ENCODE measurements at places on chromosomes 2 and 18.

DNA sequence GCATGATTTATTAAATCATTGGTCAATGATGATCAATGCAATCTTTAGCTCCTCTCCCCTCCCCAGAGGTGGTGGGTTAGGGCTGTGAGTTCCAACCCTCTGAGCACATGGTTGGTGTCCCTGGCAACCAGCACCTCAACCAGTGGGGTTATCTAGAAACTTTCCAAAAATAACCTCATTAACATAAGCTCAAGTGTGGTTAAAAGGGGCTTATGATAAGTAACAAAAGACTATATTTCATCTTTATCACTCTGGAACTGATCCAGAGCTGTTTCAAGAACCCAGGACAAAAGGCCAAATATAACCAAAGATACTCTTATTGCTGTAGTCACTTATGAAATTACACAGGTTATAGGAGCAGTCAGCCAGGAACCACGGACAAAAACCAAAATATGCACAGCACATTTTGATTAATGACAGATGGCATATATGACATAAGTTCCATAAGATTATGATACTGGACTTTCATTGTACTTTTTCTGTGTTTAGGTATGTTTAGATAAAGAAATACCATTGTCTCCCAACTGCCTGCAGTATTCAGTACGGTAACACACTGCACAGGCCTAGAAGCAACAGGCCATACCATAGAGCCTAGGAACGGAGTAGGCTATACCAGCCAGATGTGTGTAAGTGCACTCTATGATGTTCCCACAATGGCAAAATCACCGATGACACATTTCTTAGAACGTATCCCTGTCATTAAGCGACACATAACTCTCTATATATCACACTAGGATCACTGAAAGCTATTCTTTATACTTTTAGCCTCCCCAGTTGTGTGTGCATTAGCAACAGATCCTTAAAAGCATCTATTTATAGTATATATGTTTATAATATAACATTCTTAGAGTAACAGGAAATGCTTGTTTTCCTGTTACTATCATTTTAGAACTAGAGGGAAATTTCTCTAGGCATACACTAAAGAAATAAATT, 31.9 kb downstream of the KIDINS220 start:
- DNase-seq, result no peak

DNA sequence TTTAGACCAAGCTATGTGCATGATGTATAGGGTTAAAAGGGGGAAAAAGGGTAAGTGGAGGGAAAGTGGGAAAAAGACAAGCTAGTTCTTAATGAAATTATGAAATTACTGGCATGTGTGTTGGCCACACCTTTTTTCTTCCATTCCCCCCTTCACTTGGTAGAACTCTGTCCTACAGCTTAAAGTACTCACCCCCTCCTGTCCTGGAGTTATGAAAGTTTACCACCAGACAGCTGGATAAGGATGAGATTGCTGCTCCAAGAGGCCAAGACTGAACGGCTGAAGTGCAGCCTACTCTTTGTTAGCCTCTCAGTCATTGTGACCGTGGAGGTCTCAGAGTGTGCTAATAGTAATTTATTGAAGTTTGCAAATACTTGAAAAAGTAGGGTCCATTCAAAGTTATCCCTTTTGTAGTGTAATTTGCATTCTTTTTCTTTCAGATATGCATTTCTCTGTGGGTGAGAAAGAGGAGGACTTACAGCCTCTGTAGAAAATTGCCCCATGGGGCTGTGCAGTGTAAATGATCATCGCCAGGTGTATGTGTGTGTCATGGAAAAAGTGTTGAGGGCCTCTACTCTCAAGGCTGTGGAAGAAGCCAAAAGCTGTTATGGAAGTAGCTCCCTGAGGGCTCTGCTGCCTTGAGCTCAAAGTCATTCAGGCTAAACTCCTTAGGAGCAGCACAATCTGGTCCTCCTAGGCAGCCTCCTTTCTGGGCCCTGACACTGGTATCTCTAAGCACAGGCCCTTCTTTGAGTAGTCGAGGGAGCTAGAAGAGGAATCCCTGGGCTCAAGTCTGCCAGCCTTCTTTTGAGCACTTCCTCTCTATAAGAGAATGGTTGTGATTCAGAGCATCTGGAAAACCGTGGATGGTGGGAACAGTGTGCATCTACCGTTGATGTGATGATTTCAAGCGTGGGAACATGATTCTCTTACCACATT, 46.2 kb downstream of the LHCGR start:
- no peak for DNase-seq

- DNase-seq, result no peak
These were observed 33.9 kb upstream of the GORASP2 start for GRCh38 chr2:170895023-170895757.

DNA sequence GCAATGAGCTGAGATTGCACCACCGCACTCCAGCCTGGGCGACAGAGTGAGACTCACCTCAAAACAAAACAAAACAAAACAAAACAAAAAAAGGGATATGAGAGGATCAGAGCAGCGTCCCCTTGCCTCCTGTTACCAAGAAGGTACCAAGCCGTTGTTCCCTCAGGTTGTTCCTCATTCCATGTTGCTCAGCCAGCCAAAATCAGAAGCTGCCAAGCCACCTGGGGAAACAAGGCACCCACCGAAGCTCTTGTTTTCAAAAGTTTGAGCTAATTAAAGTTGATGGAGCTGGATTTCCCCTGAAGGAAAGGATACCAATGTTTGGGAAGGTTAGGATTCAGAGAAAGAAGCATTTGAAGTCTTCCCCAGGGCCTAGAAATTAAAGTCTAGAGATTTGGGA, 21.8 kb upstream of the STEAP3 start:
- DNase-seq, result no peak

DNA sequence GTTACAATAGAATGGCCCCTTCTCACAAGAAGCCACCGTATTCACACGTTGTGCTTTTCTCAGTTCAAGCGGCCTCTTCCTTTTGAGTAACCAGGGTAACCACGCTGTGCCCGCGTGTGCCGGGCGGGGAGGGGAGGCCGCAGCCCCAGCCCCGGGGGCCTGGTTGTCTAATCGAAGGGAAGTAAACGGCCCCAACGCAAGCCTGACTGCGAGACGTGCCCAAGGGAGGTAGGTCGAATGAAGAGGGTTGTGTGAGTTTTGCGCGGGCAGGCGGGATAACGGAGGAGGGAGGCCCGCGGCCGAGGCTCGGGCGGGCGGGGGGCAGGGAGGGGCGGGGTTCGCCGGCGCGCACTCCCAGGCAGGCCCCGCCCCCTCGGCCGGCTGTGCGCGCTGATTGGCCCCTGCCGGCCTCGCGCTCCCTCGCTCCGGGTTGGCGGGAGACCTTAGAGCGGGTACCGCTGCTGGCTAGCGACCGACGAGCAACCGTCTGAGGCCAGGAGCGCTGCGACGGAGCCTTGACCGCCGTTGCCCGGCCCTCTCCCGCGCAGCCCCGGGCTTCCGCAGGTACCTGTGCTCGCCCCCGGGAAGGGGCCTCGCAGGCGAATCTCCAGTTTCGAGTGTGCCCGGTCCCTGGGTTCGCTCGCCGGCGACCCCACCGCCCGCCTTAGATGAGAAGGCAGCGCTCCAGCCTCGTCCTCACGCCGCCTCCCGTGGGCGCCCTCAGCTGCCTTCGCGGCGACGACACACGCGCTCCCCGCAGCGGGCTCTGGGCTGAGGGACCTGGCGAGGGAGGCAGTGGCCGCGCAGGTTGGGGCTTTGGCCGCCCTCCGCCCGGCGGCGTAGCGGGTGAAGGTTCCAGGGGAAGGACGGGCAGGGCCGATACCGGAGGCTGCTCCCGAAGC, at the start of gene SPDYA:
TSS of gene SPDYA (plus strand) at position 451 of the 902 bp plus-strand sequence. CDS start 5,181 bp downstream, outside the sequence.
- DNase-seq, result peak; percentile 80

GRCh38 chr2:218003981-218004419, 1.2 kb upstream of the TNS1 start:
- DNase-seq, result no peak

DNA sequence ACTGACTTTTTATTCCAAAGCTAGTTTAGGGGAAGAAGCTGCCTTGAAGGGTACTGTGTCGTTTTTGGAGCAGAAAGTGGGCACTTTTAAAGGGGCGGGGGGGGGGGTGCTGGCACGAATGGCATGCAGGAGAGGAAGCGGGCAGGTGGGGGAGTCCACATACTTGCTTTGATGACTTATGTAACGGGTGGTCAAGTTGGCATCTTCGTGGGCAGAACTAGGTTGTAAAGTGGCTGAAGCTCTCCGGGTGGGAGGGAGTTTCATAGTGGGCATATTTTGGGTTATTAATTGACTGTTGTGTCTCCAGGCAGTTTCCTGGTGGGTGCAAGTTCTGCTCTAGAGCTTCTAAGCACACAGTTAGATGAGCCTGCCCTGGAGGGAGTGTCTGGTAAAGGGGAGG, 19.9 kb downstream of the PCARE start:
- DNase-seq, result no peak

GRCh38 chr2:176189681-176190641, 1.5 kb downstream of the HOXD1 start:
- no peak for DNase-seq

GRCh38 chr2:8090748-8091700, 590.8 kb upstream of the ID2 start:
- no peak for DNase-seq

- DNase-seq, result no peak
These were observed 112.7 kb upstream of the DLX2 start for GRCh38 chr2:172215172-172215935.

DNA sequence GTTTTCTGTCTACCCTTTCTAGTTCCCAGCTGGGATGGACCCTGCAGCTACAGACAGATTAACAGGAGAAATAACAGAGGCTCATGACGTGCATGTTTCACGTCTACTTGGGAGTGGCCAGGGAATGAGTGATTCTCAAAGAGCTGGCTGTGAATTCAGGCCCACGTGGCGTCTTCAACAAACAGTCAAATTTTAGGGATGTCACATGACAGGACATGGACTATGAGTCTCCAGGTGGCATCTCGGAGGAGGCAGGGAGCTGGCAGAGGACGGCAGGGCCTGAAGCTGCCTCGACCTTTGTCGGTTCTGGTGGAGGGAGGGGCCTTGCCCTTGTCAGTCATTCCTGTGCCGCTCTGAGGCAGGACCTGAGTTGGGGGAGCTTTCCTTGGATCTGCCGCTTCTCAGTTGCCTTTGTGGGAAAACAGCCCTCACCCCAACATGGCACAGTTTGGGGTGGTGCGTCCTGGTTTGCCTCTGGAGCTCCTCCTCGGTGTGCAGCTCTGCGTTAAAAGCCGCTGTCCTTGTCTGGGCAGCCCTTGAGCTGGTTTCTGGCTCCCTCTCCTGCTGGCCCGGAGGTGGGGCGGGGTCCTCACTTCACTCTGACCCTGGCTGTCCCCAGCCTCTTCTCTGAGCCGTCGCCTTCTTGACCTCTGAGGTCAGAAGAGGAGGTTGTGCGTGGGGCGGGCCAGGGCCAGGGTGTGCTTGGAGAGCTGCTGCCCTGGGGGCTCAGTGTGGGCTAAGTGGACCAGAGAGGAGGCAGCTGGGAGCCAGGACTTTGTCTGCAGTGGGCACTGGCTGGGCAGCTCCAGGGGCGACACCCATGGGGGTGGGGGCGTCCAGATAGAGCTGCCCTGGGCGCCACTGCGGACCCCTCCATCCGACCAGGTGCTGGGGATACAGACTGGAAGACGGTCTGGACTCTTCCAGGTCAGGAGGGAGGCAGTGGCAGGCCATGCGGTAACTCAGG, 12.1 kb upstream of the GAL3ST2 start:
- DNase-seq, result no peak

DNA sequence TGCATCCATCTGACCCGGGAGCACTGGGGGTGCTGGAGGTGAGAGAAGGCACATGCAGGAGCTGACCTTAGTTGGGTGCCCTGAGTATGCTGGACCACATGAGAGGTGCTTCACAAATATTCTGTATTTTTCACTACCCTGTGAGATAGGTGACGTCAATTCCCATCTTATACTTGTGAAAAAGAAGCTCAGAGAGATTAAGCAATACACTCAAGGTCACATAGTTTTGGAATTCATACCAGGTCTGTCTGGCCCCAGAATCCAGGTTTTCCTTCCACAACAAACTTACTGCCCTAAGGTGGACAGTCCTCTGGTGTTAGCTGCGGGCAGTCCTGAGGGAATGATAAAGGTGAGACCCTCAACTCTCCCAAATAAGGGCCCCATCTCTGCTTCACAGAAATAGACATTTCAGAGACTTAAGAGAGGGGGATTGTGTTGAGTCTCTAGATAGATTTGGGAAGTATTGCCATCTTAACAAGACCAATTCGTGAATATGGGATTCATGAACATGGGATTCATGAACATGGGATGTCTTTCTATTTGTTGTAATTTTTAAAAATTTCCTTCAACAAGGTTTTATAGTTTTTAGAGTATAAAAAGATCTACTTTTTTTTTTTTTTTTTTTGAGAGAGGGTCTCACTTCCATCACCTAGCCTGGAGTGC, 64.0 kb upstream of the SMAD7 start:
- DNase-seq, result no peak

GRCh38 chr2:241356871-241357260, 781 bp downstream of the FARP2 start:
- DNase-seq, result no peak

DNA sequence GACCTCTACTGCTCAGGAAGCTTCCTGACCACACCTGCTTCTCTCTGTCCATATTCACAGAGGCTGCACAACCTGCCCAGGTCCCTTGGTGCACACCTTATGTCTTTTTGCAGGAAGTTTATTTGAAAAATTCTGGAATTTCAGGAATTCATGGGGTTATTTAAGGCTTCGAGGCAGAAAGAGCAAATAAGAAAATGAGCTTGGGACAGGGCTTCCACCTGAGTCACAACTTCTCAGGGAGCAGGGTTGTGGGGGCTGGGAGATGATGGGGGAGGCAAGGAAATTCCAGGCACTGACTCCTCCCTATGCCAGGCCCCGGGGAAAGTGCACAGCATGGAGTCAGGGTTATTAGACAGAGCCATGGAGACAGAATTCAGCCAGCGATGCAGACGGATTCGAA, 57.7 kb downstream of the INHBB start:
- DNase-seq, result no peak

- DNase-seq, result no peak
These were observed 29.5 kb upstream of the PAIP2B start for GRCh38 chr2:71256421-71256820.

DNA sequence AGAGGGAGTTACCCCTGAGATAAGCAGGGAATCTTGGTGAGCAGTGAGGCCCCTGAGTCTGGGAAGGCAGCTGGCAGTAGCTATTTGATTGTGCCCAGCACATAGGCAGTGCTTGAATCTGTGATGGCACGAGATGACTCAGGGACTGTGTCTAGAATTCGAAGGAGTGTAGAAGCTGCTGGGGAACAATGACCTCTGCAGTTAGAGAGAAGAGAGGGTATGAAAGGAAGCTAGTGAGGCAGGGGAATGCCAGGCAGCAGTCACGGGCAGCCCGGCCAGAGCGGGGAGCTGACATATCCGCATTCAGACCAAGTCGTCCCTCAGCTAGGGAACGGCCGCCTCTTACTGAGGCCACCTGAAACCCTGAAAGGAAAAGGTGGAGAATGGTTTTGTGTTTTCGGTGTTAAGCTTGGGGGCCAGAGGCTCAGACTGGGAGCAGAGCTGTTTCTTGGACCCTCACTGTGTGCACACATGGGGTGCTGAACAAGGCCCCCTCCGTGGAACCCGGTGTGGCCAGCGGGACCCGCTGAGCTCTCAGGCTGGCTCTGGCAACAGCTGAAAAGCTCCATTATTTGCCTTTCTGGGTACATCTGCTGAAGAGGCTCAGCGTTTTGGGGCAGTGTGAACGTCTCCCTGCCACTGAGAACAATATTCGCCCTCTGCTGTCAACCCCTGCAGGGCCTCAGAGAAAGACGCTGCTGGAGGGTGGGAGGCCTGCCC, 32.9 kb downstream of the ARHGEF4 start:
- no peak for DNase-seq

GRCh38 chr2:177296040-177296439, 31.5 kb upstream of the NFE2L2 start:
- no peak for DNase-seq

- no peak for DNase-seq
These were observed 198.6 kb downstream of the MEMO1 start for GRCh38 chr2:31812051-31812798.

GRCh38 chr2:148022351-148022750, 1.5 kb downstream of the MBD5 start:
- DNase-seq, result no peak

- DNase-seq, result no peak
These were observed 341.0 kb downstream of the MEIS1 start for GRCh38 chr2:66775730-66776422.
